SHP77 (cell line): ENCODE measurements at places on chromosomes 2 and 18.

GRCh38 chr2:111710613-111711012 is 173.4 kb downstream of the ANAPC1 start:
- no peak for DNase-seq

DNA sequence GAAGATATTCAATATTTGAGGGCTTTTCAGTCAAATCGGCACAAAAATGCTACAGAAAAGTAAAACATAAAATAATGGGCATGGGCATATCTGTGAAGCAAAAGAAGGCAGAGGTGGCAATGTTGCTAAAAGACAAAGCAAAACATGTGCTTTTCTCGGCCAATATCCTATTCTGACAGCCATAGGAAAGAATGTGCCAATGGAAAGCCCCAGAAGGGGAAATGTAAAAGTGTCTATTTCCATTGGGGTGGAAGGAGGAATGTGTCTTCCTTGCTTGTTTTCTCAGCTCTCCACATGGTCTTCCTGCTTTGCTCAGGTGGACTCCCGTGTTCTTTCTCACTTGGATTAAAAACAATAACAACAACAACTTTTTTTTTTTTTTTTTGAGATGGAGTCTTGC is 13.7 kb upstream of the PER2 start:
- DNase-seq: no peak

- no peak for DNase-seq
Measured at GRCh38 chr18:5238371-5238976, 41.4 kb upstream of the AKAIN1 start.

DNA sequence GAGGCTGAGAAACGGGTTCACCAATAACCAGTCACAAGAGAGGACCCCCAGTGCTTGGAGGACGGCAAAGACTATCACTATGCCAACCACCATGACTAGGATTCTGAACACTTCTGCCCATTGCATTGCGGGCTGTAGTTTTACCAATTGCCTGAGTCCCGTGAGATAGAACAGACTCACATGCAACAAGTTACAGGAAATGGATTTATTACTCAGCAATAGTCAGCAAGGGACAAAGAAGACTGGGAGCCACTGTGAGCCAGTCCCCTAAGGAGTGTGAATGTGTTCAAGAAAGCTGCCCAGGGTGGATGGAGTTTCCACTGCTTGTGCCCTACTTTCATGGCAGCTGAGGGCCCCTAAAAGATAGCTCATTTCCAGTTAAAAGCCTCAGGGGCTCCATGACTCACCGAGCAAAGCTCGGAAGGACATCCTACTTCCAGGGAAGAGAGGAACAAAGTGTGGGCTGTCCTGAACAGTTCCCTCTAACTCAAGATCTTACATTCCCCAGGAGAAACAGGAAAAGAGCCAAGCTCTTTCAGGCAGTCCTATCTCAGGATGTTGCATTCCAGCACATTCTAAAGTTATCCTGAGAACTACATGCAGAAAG is 54.4 kb downstream of the SLC4A3 start:
- no peak for DNase-seq
